SHP77 (cell line): ENCODE measurements at places on chromosomes 3 and 15.

GRCh38 chr15:36585774-36586173 lies 6.3 kb downstream of the CDIN1 start:
- DNase-seq: no peak

DNA sequence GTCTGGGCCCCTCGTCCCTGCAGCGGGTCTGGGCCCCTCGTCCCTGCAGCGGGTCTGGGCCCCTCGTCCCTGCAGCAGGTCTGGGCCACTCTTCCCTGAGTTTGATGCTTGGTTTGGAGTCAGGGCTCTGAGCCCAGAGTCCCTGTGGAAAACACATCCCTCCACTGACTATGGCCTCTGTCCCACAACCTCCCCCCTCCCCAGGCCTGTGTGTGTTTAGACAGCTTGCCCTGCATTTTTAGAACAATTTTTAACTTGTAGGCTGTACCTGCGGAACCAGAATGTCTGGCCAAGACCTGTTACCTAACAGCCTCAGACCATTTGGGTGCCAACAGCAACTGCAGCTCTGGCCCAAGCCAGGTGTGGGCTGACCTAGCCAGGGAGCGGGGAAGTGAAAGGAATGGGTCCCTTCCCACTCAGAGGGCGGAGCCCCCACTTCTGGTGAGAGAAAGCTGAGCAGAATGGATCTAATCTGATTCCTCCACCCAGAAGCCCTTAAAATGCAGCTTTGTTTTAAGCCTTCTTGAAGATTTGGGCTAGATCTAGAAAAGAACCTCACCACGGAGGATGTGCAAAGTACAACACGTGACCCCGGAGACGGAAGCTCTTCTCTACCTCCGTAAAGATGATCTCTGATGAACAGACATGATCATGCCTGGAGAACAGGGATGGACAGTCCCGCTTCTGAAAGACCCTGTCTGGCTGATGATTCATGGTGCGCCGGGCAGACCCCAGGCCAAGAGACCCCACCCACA lies 60.5 kb upstream of the TFRC start:
- DNase-seq: no peak

GRCh38 chr3:40877631-40878463 lies 321.5 kb upstream of the CTNNB1 start:
- no peak for DNase-seq

DNA sequence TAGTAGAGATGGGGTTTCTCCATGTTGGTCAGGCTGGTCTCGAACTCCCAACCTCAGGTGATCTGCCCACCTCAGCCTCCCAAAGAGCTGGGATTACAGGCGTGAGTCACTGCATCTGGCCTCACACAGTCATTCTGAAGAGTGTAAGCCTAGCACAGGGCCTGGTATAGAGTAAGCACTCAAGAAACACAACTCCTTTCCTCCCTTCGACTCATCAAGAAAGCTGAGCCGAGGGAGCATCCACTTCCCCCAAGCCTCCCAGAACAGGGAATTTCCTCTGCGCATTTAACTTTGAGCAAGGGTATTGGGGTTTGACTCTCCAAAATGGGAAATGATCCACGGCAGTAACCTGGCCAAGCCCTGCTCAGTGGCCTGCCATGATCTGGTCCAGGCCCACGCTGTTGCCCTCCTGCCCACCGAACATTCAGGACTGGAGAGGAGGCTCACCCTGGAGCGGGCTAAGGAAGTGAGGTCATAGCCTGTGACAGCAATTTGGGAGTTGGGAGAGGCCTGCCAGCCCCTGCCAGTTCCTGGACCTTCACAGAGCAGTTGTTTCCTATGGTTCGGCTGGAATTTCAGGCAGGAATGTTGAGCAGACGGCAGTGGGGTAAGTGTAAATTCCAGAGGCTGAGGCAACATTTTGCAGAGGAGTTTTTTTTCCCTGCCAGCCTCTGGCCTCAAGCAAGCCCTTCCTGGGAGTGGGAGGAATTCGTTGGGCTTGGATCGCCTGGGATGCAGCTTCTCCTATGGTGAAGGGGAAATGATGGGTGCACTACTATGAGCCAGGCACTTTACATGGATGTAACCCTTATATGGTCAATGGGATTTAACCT lies 21.2 kb upstream of the SMAD3 start:
- no peak for DNase-seq

DNA sequence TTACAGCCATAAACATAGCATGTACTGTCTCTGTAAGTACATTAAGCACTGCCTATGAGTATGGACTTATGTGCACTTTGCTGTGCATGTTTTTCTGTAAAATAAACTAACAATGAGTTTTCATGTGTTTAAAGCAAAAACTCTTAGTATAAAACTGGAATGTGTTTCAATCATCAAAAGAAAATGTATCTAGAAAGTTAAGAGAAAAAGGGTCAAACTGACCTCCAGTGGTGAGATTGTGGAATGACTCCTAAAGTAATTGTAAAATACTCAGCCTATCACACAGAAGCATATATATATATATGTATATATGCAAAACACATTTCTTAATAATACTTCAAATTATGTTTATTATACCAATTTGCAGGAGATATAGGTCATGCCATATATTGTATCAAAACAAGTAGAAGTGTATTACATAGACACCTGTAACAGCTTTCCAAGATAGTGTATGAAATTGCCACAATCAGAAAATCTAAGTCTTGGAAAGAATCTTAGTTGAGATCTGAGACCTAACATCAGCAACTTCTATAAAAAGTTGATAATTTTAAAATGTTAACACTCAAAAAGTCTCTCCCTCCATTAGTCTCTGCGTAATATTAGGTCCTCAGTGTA lies 199.6 kb downstream of the FMN1 start:
- peak; percentile 24 for DNase-seq

DNA sequence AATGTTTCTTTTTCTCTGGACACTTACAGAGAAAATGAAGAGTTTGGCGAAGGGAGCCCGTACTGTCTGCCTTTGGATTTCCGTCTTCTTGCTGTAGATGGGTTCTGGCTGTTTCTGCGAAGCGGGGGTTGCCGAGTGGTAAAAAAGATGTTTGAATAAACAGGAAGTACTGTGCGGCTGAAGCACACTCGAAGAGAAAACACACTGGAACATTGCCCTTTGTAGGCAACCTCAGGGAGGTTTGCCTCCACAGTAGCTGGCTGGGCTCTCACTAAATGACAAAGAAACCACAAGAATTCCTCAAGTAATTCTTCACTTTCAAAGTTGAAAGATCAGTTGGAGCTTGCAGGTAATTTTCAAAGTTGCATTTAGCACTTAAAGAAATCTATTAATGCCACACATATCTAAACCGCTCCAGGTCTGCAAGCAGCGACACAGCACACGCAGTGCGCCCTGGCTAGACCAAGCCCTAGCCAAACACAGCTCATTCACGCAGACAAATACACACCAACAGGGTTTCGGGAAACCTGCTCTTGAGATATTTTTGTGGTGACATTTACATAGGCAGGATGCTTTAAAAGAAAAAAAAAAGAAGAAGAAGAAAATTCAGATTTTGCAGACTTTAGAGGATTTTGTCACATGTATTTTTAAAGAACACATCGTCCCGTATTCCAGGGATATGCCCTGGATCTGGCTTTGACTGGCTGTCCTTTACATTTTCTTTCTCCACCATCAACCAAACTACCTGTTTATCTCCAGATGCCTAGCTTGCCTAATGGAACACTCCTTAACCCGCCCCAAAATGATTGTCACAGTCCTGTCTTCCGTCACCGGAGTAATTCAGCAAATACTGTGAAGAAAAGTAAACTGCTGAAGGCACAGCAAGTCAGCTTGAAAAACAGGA lies 452.8 kb downstream of the FOXP1 start:
- DNase-seq: peak; percentile 76

GRCh38 chr15:67202991-67203390 lies 51.5 kb downstream of the AAGAB start:
- DNase-seq: no peak

GRCh38 chr3:98680723-98681122 lies 82.4 kb upstream of the ST3GAL6 start:
- no peak for DNase-seq

- DNase-seq: no peak
Observed at GRCh38 chr3:140166861-140167599, 232.0 kb downstream of the CLSTN2 start.

DNA sequence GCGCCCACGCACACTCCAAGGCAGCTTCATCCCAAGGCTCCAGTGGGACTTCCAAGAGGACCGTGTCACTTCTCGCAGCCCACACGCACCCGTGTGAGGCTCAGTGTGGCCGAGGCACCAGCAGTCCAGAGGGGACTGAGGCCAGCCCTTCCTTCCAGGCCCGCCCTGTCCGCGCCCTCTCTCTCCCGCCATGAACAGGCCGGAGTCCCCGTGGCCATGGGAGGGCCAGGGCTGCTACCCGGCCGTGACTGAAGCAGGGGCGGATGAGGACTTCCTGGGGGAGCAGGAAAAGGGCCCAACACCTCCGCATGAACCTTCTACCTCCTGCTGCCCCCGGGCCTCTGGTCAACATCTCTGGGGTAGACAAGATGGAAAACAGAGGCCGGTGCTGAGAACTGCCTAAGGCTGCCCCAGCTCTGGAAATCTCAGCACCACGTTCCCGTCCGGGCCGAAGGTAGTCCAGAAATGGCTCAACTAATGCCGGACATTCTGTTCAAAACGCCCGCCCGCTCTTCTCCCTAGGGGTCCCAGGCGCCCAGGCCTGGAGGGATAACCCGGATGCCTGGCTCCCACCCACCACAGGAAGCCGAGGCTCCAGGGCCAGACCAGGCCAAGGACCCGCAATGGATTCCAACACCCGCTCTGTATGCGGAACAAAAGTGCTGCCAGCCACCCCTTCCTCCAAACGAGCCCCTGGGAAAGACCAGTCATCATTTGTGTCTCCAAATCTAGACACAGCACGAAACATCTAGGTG lies 32.7 kb downstream of the TNK2 start:
- no peak for DNase-seq

DNA sequence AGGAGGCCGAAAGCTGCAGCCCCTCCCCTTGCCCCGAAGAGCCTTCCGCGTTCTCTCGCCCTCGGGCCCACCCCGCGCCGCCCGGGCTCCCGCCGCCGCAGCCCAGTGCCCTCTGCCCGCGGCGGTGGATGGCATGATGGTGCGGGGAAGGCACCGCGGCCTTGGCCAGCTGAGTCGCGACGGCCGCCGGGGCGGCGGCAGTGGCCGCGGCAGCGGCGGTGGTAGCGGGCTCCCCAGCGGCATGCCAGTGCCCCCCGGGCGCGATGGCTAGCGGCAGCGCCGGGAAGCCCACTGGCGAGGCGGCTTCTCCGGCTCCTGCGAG lies 1.2 kb downstream of the TLNRD1 start:
- DNase-seq: no peak

GRCh38 chr3:53005854-53006513 lies 39.9 kb downstream of the SFMBT1 start:
- no peak for DNase-seq

- DNase-seq: no peak
Observed at GRCh38 chr3:10438902-10439610, 66.3 kb downstream of the ATP2B2 start.

DNA sequence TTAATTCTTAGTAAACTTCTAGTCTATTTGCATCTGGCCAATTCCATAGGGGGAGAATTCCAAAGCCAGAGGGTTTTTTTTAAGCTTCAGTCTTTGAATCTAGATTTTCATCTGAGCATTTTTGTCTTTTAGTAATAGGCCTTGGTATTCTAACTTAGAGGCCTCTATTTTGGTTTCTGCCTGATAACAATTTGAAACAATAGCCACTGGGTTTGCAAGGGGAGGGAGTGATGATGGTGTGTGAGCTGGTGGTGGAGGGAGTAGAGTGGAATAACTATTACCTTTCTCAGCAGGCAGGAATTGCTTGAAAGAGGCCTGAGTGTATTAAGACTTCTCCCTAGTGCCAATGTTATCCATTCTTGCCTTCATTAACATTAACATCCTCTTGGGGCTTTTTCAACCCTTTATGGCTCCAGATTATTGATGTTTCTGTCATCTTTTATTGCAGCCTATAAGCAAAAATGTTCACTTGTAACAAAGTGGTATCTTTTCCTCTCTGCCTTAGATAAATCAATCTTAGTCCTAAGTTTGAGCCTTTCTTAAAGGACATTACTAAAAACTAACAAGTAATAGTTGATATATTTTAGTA lies 26.5 kb upstream of the TCF12 start:
- no peak for DNase-seq

- DNase-seq: no peak
Observed at GRCh38 chr15:57352535-57353316, 23.6 kb upstream of the CGNL1 start.

- peak; percentile 18 for DNase-seq
Observed at GRCh38 chr15:56058986-56059385, 65.6 kb upstream of the NEDD4 start.

DNA sequence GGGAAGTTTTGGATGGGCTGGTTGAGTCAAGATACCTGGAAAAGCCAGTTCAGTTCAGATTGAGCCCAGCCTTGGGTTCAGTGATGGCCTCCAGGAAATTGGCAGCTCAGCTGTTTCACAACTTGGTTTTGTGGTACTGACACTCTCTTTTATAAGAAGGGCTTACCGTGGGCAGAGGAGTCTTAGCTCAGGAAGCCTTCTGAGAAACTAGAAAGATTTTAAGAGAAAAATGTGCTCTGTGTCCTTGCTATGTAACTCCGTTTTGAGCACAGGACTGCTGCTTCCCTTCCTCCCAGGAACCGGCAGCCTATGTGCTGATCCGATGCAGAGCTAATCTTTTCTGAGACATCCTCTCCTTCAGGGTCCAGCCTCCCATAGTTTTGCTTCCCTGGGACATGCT lies 46.6 kb upstream of the RASGRP1 start:
- DNase-seq: no peak

DNA sequence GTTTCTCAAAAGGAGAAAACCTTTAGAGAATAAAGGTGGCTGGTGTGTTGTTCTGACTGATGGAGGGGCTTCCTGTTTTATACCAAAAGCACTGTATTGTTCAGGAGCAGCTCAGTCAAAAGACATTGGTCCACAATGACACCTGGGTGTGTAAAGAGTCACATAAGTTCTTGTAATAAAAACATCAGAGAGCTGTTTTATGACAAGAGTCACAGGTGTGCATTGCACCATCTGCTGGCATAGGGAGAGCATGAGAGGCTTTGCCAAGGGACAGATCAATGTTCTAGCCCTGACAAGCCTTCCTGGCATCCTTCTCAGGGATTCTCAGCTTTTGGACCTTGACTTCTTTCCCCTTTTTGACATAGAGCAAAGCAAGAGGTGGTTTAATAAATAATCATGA lies 20.4 kb downstream of the ARPP21 start:
- peak; percentile 81 for DNase-seq
